ENCODE measurements at places on chromosomes 7 and 10. TPM values are rescaled to one million over a fixed set of nuclear protein-coding genes. Genes with fewer than 3 reads are reported as not detected.

DNA sequence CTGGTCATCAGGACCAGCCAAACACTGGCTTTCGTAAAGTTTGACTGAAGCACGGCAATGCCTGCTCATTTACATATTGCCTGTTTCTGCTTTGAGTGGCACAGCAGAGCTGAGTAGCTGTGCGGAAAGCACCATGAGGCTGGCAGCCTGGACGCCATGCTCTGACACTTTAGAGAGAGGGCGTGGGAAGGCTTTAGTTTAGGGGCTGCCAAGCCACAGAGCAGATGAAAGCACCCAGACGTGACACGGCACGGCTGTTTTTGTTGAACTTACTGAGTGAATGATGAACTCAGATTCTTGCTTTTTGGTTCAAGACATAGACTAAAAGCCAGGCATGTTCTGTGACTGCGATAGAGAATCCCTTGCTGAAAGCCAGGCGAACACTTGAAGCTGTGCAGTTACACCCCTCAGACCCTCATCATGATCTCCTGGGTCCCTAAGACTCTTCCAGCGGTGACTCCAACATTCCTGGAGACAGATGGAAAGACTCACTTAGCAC, 182.1 kb downstream of the ZMYND11 start:
- no peak for DNase-seq

DNA sequence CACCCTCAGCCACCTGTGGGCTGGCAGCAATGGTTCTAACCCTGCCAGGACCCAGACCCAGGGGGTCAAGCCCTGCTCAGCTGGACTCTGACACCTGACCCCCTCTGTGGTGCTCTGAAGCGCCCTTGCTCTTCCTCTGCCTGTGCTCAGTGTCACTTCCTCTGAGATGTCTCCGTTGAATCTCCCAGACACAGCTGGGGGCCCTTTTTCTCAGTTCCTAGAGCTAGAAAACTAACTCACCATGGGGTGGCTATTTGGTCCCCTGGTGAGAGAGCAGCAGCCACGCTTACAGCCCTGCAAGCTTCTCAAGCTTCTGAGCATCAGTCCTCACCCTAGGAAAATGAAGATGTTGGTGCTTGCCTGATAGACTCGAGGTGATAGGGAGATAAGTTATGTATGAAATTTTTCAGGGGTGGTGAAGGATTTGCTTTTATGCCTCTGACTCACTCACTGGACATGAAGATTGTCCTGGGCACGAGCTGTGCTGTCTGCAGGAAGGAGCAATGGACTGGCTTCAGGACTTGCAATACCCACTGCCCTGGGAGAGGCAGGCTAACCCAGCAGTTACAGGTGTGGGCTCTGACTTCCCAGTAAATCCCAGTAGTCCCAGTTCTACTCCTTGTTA, 29.6 kb downstream of the COL13A1 start:
- no peak for DNase-seq

DNA sequence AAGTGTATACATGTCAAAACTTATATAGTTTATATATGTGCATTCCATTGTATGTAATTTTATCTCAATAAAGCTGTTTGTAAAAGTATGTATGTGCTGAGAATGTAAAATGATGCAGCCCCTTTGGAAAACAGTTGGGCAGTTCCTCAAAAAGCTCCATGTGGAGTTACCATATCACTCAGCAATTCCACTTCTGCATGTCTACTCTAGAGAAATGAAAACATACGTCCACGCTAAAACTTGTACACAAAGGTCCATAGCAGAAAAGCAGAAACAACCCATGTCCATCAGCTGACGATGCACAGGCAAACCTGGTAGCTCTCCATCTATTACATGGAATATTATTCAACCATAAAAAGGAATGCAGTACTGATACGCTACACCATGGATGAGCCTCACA, 8.3 kb upstream of the RGS10 start:
- DNase-seq = no peak

DNA sequence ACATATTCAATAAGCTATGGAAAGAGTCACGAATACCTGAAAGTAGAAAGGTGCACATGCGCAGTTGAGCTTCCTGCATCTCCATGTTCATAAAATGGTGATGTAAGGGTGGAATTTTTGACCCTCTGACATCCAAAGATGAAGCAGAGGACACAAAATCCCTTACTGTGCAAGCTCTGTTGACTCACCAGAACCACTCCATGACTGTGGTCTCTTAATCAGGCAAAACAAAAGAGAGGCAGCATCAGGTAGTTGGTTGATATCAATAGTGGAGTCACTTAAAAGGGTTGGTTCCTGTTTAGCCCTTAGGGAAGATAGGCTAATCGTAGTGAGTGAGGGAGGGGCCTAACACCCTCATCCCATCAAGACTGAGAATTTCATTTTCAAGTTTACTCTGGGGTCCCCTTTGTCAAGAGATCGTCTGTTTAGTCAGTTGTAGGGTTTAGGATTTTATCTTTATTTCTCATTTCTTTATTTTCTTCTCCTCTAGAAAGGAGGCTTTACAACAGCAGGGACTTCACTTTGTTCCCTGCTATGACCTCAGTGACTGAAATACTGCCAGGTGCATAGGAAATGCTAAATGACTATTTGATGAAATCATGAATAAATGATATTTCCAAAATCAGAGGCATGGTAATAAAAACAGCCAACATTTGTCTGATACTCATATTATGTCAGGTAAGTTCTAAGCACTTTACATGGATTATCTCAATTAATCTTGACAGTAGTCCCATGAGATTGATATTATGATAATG, 98.1 kb downstream of the CD36 start:
- DNase-seq = no peak

GRCh38 chr7:137820677-137821420, 25.9 kb downstream of the DGKI start:
- no peak for DNase-seq

DNA sequence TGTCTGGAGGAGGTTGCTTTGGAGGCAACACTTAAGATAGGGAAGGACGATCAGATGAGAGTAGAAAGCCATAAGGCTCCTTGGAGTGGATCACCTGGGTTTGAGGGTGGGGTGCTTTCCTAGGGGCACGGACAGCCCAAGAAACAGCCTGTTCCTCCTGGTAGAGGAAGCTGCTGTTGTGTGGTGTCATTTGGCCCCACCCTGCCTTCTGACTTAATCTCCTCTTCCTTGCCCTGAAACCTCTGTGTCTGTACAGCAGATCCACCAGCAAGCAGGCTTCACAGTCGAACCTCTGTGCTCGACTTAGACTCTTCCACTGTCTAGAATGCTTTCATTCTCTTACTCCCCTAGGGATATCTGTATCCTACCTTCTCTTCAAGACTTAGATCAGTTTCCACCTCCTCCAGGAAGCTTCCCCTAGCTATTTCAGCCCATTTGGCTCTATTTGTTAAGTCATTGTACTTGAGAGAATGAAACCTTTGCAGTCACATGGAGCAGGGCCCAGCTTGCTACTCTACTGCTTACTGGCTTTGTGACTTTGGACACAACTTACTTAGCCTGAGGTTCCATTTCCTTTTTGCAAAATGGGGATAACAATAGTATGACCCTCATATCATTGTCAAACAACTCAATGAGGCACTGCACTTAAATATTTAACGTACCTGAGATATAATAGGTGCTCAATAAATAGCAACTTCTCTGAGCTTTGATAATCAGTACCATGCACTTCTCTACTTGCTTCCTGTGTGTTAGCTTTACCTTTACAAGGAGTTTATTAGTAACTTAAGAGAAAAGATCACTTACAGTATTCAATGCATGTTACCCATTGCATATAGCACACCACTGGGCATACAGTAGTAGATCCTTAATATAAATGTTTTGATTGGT, 5.0 kb downstream of the MXI1 start:
- peak; percentile 90 for DNase-seq

DNA sequence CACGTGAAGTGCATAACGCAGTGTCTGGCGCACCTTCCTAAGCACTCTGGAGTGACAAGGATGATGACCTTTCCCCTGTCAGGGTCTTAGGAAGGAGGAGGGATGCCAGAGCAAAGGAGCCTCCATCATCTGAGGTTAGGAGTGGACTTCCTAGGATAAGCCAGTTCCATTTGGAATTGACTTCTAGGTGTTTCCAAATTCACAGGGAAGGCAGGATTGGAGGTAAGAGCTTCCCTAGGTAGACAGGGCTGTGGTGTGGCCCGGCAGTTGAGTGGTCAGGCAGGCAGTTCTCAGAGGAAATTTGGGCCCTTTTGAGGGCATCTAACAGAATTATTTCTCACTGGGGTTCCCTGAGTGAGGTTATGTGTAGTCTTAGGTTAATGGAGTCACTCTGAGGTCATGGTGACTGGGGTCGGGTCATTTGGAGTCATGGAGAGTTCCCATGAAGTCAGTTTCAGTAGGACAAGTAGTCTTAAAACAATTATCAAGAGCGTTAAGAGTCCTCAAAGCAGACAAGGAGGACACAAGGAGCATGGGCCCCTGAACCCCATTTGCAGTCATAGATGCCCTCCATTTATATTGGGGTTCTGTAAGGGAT, 8.2 kb downstream of the PPIF start:
- DNase-seq = no peak

Gene OR6V1
- not detected for total RNA-seq

Gene ASZ1
- not detected for total RNA-seq

- DNase-seq = no peak
Measured at GRCh38 chr7:88928276-88928675, 132.7 kb upstream of the TEX47 start.
